Activated T-cell treated with anti-CD3 and anti-CD28 coated beads, Interleukin-2, amount 50 U/mL, for 1 hour (primary cell): ENCODE measurements at places on chromosomes 6 and 20.

DNA sequence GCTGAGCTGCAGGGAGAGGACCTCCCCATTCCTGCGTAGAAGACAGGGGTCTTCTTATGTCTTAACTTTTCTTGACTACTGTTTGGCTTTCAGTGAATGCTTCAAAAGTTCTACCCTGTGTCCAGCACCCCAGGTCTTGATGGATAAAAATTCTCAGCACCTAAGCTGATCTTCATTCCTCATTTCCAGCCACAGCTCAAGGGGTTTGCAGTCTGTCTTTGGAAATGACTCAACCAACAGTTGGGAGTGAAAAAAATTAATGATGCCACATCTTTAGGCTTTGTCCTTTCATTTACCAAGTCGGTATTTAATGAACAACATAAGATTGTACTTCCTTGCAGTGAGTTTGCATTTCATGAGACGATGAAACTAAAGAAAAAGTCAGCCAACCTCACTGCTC lies 40.3 kb downstream of the PRDM1 start:
- no peak for DNase-seq

DNA sequence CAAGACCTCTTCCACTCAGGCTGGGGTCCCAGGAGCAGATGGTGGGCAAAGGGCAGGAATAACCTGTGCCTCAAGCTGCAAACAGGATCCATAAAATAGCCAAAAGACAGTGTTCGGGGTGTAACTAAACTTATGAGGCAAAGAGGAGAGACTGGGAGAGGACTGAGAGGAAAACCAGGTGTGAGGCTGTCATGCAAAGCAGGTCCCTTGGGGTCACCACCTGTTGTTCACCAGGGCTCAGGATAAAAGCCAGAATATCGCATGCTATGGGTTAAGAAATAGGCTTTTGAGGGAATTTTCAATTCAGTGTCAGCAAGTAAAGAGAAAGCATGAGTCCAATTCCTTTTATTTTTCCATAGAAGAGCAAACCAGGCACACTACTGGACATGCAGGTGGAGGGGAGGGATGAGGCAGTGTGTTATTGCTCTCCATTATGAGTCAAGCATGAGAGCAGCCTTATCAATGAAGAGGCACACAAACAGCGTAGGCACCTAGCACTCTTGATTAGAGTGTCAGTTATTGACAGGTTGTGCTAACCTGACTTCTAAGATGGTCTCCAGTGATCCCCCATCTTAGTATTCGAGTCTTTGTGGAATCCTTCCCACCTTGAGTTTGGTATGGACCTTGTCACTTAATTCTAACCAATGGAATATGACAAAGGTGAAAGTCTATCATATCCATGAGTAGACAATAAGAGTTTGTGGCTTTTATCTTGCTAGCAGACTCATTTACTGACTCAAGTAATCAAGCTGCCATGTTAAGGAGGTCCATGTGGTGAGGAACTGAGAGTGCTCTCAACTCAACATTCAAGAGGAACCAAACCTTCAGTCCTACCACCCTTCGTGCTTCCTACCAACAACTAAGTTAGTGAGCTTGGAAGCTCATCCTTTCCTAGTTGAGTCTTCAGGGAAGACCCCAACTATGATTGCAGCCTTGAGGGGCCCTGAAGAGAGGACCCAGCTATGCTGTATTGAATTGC lies 18.8 kb downstream of the HLA-E start:
- DNase-seq: no peak

- no peak for DNase-seq
These were observed 29.9 kb downstream of the GABRR2 start for GRCh38 chr6:89284963-89285735.

GRCh38 chr20:8844179-8844578 lies 224.7 kb upstream of the PLCB4 start:
- no peak for DNase-seq

DNA sequence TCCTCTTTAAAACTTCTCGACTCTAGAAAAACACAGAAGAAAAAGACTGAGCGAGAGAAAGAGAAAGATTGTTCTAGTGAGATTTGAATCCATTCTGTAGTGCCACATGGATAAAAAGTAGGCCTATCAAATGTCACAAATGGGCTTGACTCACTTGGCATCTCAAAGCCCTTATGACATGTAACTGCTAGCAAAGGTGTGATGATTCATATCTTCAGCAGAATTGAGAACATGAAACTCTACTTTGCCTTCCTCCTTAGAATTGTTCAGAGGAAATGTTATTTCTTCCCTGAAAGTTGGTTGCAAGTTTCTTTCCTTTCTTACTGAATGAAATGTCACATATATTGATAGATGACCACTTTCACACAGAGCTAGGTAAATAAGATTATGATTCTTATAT lies 40.4 kb upstream of the DUSP22 start:
- no peak for DNase-seq

DNA sequence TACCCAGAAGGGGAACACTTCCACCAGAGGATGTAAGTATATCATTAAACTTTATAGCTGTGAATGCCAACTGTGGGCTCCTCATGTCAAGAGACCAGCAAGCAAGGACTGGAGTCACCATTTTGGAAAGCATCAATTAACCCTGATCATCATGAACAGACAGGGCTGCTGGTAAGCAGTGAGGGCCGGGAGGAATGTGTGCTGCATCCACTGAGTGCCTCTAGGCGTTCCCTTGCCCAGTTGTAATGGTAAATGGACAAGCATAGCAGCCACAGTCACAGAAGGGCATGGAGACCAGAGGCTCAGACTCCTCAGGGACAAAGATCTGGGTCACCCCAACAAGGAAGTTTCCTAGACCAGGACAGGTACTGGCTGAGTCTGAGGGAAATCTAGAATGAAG lies 23.6 kb downstream of the LINC00237 start:
- no peak for DNase-seq

DNA sequence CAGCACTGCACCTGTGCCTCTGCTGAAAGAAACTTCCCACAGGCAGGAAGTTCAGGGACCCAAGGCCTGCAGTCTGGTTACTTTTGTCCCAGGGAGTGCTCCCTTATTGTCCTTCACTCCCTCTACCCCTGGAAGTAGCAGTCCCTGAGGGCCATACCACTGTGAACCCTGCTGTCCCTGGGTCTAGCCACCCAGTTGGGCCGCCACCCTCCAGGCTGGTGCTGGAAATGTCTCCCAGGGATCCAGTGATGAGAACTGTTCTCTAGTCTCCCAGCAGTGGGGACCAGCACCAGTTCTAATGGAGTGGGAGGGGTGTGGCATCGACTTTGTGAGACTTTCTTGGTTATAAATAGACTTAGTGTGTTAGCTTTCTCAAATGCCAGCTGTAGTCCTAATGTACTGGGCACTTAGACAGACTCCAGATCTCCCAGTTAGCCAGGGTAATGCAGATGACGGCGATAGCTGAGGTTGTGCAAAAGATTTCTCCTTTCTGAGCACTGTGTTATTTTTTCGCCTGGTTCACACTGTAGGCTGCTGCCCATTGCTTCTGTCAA lies 462.5 kb downstream of the CDH26 start:
- DNase-seq: no peak

- no peak for DNase-seq
These were observed 232.4 kb downstream of the ZFAND3 start for GRCh38 chr6:38051819-38052434.

- no peak for DNase-seq
These were observed 130.7 kb downstream of the LRFN2 start for GRCh38 chr6:40456390-40457013.

- no peak for DNase-seq
These were observed 66.1 kb upstream of the CTNNBL1 start for GRCh38 chr20:37627767-37628130.

DNA sequence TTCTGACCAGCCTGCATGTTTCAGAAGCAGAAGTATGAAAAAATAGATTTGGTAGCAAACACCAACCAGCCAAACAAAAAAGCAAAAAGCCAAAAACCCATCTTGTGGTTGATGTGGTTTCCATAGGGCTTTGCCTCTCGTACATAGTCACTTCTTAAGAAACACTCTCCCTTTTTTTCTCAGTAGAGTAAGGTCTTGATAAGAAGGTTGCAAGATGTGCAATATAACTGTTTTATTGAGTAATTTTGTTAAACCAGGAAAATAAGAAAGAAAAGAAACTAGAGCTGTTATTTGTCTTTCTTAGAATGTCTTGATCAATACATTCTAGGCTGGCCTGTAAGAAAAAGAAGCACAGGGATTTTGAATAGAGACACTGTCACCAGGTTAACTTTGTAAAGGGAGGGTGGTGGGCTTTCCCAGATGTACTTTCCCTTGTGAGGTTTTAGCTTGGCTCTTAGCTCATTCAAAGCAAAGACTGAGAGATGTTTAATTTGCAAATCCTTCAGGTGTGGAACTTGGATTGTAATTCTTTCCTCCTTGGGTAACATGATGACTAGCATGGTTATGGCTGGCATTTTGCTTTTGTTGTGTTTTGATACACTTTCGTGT lies 49.7 kb downstream of the AKAP12 start:
- no peak for DNase-seq

GRCh38 chr6:72819609-72820008 lies 197.7 kb downstream of the KCNQ5 start:
- DNase-seq: no peak

DNA sequence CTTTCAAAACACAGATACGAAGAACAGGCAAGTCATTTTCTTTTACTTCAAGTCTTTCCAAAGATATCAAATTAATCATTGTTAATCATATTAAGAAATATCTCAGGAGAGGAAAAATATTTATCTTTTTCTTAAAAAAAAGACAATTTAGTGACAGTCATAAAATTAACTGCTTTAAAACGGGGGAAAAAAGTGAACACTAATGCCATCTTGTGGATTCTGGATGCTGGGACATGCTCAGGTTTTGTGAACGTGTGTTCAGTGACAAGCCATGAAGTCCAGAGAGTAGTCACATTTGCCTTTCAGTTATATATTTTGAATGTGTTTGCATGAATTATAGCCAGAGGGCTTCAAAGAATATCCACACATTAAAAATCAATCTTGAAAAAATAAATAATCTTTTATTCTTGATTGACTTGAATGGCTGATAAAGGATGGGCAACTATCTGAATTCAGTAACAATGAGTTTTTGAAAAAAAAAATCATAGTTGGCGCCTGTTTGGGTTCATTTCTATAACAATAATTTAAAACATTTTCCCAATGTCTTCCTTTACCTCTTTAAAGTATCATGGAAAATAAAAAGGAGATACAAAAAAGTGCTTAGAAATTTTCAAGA lies 74.7 kb upstream of the NOX3 start:
- DNase-seq: no peak

DNA sequence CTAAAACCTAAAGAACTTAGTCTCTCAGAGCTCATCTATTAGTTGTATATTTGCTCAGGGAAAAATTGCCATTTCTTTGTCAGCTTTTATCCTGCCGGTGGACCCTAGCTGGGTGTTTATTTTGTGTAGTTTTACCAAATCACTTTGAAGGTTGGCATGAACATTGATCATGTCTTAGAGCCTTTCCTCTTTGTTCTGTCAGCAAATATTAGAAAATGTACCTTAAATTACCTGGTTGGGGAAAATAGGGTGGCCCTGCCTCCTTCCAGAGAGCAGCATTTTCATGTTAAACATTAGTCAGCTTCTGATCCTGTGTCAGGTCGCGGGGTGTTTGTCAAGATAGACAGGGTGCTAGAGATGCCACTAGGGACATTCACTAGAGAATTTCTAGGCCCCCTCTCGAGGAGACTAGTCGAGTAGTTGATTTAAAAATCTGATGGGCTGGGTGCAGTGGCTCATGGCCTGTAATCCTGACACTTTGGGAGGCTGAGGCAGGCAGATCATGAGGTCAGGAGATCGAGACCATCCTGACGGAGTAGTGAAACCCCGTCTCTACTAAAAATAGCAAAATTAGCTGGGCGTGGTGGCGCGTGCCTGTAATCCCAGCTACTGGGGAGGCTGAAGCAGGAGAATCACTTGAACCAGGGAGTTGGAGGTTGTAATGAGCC lies 11.2 kb downstream of the RALY start:
- DNase-seq: no peak

DNA sequence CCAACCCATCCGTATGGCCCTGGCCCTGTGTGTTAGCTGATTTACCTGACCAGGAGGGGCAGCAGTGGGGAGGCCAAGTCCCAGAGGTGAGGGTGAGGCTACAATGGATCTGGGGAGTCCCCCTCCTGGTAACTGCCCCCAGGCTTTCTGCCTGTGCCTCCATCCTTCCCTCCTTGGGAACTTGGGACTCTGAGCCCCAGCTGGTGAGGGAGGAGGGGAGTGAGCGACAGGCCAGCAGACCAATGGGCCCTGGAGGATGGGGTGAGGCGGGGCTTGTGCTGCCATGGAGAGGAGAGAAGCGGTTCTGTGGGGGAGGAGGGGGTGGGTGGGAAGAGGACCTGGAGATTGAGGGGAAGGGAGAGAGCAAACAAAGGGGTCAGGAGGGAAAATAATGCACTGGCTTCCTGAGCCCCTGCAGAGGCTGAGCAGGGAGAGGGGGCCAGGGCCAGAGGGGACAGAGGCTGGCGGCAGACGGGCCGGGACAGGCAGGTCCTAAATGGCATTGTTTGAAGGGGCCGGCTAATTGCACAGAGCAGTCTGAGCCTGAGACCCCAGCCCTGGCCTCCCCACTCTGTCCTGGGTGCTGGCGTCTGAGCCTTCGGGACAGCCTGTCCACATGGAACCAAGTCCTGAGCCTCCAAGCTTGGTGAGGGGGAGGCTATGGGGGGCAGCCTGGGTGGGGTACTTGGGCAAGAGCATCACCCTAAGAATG lies 17.5 kb downstream of the DNMT3B start:
- no peak for DNase-seq

DNA sequence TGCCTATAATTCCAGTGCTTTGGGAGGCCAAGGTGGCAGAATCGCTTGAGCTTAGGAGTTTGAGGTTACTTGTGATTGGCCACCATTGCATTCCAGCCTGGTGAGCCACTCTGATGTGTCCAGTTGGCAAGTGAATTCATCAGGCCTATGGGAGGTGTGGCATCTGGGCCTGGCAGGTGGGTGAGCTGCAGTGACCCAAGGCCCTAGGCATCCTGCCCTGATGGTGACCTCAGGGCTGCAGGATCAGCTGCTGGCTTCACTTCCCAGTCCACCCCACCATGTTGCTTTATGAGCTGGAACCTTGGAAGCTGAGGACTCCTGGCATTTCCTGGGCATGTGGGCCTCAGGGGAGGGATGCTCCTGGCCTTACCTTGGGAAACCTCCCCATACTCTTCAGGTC lies 20.5 kb downstream of the RSPH9 start:
- no peak for DNase-seq

GRCh38 chr20:326645-327185 lies 1.4 kb downstream of the SOX12 start:
- DNase-seq: no peak

GRCh38 chr6:52876056-52876787 lies 33.3 kb downstream of the GSTA3 start:
- DNase-seq: no peak

DNA sequence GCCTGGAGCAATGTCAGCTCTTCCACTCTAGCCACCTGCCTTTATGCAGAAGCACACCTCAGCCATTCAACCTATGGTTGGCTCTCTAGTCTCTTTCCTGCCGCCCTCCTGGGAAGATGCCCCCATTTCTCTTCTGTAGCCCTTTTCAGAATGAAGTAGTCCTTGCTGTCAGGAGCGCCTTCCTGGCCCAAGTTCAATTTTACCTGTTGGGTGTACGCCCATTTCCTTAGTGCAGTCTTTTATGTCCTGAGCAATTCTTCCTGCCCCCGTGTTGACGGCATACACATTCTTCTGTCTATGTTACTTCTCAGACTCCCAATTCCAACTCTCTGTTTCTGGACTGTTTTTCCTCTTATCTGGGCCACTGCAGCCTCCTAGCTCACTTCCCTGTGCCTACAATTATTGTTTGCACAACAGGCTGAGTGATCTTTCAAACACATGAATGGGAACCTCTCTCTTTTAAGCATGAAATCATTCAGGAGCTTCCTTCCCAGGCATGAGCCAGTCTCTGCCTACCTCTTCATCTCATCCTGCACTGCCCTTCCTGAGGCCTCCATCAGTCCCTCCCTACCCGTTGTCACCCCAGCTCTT lies 389.2 kb downstream of the CD83 start:
- DNase-seq: no peak

- DNase-seq: no peak
These were observed 611.2 kb downstream of the UTRN start for GRCh38 chr6:144896289-144896688.
